ENCODE measurements at places on chromosomes 2 and 18.

DNA sequence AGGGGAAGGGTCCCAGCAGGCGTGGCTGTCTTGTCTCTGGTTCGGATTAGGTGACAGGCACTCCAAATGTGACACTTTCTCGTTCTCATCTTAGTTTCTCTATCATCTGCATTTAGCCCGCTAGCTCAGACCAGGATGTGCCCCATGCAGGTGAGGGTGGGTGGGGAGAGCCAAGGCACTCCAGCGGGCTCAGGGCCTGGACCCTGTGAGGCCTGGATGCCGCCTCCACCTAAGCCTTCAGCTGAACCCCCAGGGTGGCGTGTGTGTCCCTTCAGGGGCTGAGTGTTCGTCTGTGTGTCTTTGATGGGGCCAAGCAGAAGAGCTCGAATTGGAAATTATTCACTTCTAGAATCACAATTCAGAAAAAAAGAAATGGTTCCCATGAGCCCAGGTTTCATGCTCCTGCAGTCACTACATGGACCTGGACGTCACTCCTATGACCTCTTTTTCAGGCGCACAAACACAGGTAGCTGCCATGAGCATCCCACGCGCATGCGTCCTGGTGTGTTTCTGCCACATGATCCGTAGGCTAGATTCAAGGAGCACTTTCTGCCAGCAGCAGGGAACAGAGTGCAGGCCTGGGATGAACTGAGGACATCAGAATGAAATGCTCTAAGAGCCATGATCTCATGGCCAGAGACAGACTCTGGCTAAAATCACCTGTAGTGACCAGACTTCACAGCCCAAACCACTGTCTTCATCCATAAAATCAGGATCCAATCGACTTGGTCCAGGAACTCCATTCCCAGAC lies 25.8 kb downstream of the CIDEA start:
- DNase-seq = no peak

DNA sequence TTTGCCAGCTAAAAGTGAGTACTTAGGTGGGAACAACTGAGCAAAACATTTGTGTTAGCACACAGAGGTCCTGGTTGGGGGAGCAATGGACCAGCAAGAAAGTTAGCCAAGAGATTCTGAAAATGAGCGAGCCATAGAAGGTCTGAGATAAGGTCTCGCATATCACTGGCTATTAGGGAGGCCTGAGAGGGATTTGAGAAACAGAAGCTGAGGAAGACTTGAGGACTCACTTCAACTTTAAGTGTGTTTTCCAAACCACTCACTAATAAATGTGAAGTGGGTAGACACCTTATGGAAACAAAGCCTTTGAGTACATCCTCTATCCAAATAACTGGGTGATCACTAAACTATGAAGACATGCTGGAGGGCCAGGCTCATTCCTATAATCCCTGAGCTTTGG lies 958.5 kb downstream of the DPP10 start:
- no peak for DNase-seq

DNA sequence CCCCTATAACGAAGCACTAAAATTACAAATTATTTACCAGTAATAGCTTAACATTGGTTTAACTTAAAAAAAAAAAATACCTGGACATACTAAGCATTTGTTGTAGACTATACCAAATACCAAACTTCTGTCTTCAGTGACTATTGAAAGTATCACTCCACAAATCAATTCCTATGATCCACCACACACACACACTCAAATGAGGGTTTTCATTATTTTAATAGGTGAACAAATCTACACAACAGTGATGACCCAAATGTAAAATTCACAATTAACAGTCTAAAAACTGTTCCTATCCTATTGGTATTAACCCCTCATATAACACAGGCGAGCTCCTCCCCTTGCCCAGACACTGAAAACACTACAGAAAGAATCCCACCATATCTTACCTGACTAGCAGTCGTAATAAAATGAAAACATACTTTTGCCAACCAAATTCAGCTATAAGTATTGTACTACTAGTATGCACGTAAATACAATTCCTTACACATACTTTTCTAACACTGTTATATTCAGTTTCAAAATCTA lies 2.5 kb downstream of the SP3 start:
- peak; percentile 11 for DNase-seq

GRCh38 chr2:230068651-230069055 lies at the start of gene SLC16A14:
Gene SLC16A14 (minus strand): TSS chr2:230068924. CDS start chr2:230059352, 9,572 bp downstream.
- peak; percentile 43 for DNase-seq

DNA sequence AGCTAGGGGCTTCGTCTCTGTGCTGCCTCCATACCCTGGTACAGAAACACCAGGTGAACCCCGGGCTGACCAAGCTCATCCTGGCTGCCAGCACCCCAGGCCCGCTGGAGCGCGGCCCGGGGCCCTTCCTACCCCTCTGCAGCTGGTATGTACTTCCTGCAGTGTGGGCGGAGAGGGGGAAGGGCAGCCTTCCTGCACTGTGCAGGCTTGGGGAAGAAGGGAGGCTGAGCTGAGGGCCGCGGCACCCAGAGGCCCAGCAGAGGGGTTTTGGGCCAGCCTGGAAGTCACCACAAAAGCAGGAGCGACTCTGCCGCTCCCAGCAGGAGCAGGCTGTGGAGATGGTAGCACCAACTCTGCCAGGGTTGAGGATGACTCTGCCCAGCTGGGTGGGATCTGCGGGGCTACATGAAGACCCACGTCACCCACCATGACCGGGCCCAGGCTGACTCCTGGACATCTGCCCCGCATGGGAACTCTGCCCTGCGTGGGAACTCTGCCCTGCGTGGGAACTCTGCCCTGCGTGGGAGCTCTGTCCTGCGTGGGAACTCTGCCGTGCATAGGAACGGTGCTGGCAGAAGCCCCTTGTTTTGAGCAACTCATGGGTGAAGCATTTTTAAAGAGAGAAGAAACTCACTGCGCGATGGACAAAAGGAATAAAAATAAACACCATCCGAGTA lies 273.3 kb downstream of the NDUFA10 start:
- DNase-seq = no peak

DNA sequence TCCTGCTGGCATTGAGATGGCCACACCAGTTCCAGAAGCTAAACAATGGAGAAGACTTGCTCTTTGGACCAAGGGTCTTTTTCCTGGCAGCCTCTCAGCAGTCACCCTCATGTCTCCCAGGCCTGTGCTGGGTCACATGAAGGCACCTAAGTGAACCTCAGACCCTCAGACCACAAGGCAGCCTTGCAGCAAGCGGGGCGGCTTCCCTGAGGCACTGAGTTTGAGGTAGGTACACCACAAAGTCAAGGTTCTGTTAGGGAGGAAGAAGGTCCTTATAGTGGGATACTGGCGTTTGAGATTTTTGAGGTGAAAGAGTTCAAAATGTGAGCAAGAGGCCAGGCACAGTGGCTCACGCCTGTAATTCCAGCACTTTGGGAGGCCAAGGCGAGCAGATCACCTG lies 8.5 kb upstream of the PRELID3A start:
- no peak for DNase-seq

DNA sequence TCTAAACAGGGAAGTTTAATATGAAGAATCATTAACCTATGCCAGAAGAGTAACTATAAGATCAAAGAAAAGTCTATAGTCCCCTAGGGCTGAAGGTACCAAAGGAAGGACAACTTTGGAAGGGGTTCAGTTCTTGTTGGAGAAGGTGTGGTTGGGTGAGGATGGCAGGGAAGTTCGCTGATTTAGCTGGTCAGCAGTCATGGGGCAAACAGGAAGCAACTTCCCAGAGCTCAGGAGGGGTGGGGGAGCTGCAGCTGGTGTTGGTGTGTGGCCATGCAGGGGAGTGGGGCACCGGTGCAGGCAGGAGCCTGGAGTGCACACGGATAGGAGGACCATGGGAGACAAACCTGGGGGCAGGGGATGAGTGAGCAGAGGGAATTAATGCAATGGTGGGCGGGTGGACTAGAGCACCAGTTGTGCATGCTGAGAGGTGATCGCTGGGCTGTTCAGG lies 34.0 kb downstream of the FHOD3 start:
- DNase-seq = no peak

DNA sequence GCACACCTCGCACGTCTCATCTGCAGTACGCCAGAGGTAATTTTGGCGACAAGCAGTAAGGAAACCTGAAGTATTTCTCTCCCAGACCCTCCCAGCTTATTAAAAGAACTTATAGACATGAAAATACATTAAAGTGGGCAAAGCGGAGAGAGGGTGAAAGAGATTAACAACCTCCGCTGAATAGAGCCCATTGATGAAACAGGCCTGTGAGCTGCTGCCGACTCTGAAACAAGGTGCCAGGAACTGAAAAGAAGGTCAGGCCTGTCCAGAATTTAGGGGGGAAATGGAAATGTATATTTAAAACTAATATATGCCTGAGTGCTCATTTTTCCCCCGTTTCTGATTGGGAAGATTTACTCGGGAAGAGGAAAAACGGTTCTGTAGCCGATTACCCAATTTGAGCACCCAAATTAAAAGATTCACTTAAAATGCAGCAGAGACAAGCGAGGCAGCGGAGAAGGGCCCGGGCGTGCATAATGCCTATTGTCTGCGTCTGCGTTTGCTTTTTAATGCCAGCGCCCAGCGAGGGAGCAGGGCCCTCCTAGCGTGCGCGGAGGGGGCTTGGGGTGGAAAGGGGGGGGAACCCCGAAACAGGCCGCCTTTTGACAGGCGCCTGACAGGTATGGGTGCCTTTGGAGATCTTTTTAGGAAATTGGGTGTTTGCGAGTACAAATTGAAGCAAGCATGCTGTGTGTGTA lies 316.2 kb downstream of the GBX2 start:
- DNase-seq = no peak

- no peak for DNase-seq
Observed at GRCh38 chr2:195842932-195843331, 185.9 kb downstream of the SLC39A10 start.

- no peak for DNase-seq
Observed at GRCh38 chr2:77866661-77867060, 344.5 kb upstream of the LRRTM4 start.

DNA sequence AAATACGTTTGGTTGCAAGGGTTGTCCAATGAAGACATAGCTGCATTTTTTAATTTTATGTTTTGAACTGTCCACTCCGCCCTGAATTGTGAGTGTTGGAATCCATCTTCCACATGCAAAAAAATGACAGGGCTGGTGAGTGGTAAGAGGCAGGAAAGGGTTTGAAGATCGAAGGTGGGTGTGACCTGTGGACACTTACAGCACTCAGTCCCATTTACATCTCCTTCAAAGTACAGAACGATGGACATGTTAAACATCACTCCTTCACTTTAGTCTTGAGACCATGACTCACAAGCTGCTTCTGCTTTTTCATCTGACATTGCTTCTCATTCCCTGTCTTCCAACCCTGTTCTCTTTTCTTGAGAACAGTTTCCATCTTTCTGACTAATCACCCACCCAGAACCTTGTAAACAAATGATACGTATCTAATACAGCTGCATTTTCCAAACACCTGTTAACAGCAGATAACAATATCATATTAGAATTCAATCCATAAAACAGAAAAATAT lies 179.3 kb downstream of the ZNF516 start:
- DNase-seq = no peak

- DNase-seq = peak; percentile 19
Observed at GRCh38 chr2:96816836-96817702, 1.0 kb downstream of the CNNM3 start.

DNA sequence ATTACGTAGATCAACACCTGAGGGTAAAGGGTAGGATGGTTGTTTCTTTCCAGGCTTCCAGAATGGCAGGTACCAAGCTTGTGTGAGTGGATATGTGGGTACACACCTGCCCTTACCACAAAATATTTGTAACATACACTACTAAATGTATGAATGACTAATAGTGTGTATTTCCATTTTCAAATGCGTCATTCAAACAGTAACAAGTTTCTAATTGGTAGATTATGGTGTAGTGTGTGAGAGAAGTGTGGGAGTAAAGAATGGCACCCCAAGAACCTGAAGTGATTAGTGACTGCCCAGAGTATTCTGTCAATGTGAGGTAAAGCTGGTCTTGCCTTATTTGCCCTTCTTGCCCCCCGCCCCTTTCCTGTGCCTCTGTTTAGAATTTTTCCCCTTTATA lies 21.1 kb downstream of the AGPS start:
- DNase-seq = no peak

GRCh38 chr2:60445684-60446179 lies 107.7 kb downstream of the BCL11A start:
- no peak for DNase-seq

DNA sequence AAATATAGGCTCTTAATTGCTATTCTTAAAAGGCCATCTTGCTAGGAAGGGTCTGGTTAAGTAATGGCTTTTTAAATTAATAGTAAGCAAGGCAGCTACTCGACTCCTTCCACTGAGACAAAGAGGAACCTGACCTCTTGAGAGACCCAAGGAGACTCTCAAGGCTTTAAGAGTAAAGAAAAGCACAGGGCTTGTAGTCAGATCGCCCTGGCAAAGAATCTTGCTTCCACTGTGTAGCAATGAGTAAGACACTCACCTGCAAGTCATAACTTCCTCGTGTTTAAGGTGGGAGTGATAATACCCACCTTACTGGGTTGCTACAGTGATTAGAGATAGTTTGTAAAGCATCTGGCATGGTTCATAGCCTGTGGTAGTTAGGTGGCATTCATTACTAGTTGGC lies 274.5 kb downstream of the TSN start:
- DNase-seq = no peak

DNA sequence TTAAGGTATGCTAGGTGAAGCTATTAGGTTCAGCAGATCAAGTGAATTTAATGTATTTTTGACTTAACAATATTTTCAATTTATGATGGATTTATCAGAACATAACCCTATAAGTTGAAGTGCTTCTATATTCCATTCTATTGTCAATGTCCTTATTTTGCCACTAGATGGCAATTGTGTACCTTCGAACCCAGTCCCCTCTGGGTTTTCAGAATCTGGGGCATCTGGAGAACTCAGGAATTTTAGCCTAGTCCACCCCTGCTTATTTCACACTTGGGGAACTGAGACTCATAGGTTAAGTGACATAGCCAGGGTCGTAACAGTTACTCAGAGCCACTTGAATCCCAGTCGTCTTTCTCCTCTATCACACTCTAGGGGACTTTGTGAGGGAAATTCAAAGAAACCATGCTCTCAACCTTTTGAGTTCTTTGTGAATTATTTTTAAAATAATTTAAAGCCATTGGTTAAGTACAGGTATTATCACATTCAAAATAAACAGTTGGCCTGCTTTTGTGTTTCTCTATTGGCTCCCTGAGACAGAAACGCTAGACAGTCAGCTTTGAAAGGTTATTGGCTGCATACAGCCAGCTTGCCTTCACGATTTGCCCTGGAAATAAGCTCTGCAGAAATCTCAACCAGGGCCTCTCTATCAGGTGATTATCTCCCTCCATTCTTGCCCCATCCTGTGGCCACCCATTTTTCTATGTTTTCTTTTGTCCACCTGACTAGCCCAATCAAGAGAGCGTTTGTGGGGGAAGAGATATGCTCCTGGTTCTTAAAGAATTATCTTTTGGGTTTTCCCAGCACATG lies 145.0 kb downstream of the TTC27 start:
- peak; percentile 28 for DNase-seq

DNA sequence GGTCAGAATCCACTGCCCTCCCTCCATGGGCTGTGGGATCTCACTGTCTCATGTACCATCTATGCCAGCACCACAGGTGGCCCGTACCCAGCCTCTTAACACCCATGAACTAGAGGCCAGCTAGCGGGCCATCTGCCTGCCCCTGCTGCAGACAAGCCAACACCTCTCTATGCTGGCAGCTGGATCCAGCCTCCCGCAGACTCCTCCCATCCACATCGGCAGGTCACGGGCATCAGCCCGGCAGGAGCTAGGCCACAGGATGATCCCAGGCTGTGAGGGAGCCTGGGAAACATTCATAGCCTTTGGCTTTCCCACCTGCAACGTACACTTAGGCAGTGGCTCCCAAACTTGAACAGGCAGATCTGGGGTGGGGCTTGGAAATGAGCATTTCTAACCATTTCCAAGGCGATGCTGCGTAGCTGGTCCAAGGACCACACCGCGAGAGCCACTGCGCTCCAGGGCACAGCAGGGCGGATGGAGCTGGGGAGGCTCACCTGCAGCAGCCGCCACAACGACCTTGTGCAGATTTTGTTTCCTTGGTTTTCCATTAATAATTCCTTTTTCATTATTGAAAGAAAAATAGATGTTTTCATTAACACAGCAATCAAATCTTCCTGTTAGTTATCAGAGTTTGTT lies 114.7 kb downstream of the KCNF1 start:
- DNase-seq = no peak

Data from NCI-H2081 (cell line).